ENCODE measurements at places on chromosomes 7 and 10.

DNA sequence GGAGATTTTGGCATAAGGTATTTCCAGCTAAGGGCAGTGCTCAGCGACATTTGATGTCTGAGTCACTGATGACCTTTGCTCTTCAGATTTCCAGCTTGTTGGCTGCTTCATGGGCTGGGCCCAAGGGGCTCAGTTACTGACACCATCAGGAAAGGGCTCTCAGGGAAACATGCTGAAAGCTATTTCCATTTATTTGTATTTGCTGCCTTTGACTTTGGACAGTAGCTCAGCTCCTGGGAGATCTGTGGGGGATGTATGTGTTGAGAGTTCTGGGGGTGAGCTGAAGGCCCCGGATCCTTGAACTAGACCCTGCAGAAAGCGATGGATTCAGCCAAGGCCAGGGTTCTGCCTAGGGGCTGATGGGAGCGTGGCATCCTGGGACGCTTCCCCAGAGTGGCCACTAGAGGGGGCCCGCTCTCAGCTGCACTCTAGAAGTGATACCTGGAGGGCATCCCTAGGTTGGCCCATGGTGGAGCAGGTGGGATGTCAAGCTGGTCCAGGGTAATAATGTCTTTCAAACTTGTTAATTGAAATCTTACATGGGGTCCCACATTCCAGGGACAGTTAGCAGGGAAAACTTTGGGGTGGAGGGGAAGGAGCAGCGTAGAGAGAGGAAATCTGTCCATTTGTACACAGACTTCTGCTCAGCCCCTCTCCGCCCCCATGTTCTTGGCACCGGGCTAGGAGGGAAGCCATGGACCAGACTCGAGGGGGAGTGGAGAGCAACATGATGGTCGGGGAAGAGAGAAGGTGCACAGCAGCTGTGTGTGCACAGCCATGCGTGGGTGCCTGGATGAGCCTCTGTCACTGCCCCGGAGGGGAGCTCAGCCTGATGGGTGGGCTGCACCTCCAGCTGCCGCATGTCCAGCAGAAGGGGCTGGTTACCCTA is 3.0 kb upstream of the BTBD16 start:
- DNase-seq: peak; percentile 45

- no peak for DNase-seq
Observed at GRCh38 chr7:132601783-132602182, 25.5 kb upstream of the PLXNA4 start.

DNA sequence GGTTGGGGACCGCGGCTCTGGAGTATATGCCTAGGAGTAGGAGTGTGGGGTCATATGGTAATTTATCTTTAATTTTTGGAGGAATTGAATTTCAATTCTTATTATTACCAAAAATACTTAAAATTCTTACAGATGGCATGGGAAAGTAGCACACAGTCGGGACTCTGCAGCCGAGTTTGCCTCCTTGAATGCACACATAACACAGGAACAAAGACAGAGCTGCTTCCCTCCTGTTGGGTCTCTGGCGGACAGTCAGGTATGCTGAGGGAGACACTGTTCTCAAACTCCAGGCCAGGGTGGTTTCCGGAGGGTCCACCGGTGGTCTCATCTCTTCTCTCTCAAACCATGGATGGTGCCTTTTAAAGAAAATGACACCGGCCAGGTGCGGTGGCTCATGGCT is 32.7 kb downstream of the GRIFIN start:
- DNase-seq: no peak

GRCh38 chr10:124864421-124865193 is 63.0 kb downstream of the ABRAXAS2 start:
- no peak for DNase-seq

- DNase-seq: no peak
Observed at GRCh38 chr7:158783595-158783994, 45.7 kb downstream of the ESYT2 start.

DNA sequence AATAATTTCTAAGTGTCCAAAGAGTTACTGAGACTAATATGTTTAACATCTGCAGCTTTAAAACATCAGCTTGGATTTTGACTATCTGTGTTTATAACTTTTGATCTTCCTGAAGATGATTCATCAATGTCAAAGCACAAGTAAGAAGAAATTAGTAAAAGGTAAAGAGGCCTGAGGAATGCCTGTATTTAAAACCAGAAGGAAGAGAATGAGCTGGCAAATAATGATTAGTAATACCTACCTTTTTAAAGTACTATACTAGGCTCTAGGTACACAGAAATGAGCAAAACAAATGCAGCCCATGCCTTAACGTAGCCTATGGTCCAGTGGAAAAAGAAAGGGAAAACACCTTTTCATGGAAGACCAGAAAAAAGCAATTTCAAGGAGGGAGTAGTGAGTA is 158.0 kb downstream of the KCND2 start:
- DNase-seq: no peak

- DNase-seq: peak; percentile 47
Observed at GRCh38 chr7:1883031-1883761, 213.1 kb downstream of the ELFN1 start.

GRCh38 chr7:17339139-17339538 is 40.7 kb downstream of the AHR start:
- no peak for DNase-seq

DNA sequence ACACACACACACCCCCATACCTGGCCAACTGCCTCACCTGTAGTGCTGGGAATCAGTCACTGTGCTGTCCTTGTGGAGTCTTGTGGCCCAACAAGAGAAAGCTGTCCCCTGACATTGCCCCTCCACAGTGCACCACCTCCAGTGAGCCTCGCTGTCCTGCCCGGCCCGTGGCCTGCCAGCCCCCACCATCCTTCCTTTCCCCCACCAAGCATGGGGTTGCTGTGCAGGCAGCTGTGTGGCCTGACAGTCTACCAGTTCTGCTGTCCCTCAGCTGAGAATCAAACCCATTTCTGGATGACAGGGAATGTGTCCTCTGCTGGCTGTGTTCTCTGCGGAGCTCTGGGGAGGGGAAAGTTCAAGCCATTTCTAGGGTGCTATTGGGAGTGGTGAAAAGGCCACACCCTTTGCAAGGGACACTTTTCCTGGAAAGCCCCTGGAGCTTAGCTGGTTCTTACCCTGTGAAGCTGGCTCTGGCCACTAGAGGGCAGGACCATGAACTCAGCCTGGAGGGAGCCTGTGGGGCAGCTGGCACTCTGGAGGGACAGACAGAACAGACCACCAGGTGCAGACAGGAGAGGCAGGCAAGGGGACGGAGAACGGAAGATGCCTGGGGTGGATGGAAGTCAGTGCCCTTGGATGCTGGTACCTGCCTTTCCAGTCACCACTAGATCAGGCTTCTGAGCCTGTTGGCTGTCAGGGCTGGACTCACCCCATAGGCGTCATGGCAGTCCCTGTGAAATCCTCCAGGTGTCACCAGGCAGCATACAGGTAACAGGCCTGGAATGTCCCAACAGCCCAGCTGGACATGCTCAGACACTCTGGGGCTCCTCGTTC is 10.5 kb upstream of the MTPAP start:
- peak; percentile 77 for DNase-seq

GRCh38 chr7:80631421-80631820 is 7.0 kb upstream of the CD36 start:
- peak; percentile 61 for DNase-seq

DNA sequence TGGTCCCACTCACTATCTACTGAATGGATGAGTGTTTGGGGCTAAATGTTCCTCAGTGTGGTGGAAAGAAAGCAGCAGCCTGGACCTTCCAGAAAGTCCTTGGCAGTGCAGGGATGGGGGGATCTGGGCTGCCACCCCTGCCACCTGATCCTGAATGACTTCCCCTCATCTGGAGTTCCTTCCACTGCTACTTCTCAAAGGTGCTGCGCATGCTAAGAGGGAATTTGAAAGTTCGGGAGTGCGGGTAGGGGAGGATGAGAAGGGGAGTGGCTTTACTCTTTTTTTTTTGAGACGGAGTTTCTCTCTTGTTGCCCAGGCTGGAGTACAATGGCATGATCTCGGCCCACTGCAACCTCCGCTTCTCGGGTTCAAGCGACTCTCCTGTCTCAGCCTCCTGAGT is 1.4 kb downstream of the KLRG2 start:
- no peak for DNase-seq

DNA sequence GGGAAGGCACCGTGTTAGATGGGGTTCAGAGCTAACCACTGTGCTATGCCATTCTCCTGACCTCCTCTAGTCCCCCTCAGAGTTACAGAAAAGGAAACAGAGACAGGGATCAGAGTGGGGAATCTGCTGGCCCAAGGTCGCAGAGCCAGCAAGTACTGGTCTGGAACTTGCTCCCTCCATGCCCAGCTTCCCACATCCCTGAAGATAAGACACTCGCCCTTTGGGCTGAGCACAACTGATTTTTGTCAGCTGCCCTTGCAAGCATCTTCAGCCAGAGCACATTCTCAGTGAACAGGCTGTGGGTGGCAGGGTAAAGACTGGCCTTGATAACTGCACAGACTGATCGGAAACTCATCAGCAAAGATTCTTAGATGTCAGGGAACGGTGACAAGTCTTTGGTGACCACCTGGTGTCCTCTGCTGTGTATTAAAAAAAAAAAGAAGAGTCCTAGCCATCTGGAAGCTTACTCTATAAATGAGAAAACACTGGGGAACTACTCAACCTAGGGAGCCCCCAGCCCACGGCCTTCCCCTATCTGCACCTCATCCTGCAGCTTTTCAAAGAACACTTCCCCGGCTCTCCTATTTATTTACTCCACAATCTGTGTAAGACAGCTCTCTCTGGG is 1.3 kb upstream of the SORBS1 start:
- DNase-seq: no peak
